ENCODE measurements at places on chromosomes 2 and 18. TPM values are rescaled to one million over a fixed set of nuclear protein-coding genes. Genes with fewer than 3 reads are reported as not detected.

GRCh38 chr2:51031021-51031780 lies 731 bp downstream of the NRXN1 start:
- no peak overlapping the region for H3K4me3 ChIP-seq
- H3K27me3 ChIP-seq = no peaks in the 10 kb centered on the region
- H3K36me3 ChIP-seq = no peaks in the 10 kb centered on the region
- H3K27ac ChIP-seq = no peak overlapping the region

GRCh38 chr2:218569661-218570500 lies 1.2 kb downstream of the CNOT9 start:
- DNase-seq = no peak
- H3K27ac ChIP-seq = peak overlapping the region; percentile 90
- no peaks in the 10 kb centered on the region for H3K27me3 ChIP-seq
- H3K4me3 ChIP-seq = peak overlapping the region; percentile 95
- peaks cover 29% of the 10 kb centered on the region for H3K4me1 ChIP-seq
- peaks cover 22% of the 10 kb centered on the region for H3K36me3 ChIP-seq

DNA sequence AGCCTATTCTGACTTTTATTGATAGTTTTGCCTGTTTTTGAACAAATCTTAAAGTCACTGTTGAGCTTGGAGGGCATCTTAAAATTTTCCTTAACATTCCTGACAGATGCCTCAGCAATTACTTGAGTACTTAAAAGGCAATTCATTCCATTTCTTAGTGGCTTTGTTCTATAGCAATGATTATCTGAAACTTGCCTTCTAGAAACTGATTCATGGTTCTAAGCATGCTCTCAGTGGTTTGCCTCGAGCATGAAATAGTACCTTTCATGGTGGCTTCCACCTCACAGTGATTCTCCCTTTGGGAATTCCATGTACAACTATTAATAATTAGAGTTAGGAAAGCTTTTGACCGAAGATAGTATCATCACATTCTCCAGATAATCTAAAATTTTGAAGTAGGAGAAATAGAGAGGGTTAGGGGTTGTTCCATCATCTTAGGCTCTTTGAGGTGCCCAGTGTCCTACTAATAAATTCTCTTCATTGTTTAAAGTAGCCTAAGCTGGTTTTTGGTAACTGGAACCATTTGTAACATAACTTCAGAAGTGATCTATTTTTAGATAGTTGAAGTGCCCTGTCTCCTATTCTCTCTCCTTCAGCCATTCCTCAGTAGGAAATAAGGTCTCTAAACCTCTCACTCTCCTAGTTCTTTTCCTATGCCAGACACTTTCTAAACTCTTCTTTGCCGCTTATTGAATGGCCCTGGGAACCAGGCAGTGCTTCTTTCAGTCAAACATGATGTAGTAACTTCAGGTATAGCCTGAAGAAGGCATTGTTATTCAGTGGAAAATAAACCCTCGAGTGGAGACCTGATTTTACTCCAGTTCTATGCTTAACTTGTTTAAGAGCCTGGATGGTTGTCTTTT lies 156.1 kb downstream of the HAUS1 start:
- no peak overlapping the region for H3K27ac ChIP-seq
- no peak overlapping the region for H3K4me3 ChIP-seq
- no peak for DNase-seq
- H3K36me3 ChIP-seq = peaks cover 35% of the 10 kb centered on the region
- no peaks in the 10 kb centered on the region for H3K27me3 ChIP-seq
- H3K4me1 ChIP-seq = no peaks in the 10 kb centered on the region

DNA sequence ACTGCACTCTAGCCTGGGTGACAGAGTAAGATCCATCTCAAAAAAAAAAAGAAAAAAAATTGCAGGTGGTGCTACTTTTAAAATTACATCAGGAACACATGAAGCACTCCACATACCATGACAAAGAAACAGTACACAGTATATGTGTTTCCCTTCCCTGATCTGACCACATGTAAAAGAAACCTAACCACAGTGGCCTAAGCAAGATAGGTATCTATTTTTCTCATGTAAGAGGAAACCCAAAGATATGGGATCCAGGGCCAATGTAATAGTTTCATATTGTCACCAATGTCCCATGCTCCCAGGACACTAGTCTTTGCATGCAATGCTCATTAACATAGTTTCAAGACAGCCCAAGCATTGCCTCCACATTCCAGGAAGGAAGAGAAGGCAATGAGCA lies 99.9 kb downstream of the DYM start:
- no peaks in the 10 kb centered on the region for H3K27me3 ChIP-seq
- no peak for DNase-seq
- H3K4me1 ChIP-seq = no peaks in the 10 kb centered on the region
- H3K36me3 ChIP-seq = peaks cover 6% of the 10 kb centered on the region

DNA sequence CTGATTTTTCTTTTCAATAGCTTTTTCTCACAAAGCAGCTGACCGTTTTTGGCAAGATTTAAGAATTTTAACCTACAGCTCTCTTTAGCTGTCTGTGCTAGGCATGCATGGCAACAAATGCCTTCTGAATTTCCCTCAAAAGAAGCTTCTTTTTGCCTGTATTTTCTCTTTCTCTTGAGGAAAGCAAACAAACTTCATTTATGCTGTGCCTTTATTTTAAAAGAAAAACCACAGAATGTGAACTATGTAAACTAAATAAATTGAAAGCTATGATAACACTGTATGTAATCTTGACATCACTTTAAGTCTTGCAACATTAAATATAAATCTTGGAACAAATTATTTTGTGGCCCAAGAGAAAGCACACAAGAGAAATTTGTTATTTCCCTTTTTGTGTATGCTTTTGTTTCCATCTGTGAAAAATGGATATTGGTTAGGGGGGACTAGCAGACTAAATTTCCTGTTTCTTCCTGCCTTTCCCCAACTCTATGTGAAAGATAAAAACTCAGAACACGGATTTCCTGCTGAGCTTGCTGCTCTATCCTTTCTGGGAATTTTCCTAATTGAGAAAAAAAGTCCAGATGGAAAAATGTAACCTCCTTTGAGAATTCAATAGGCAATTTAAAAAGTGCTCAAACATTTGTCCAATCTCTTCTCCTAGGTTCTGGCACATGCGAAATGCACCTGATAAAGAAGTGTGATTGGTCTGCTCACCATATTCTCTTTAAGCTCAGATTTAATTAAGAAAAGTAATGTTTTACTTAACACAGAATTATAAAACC lies 20.9 kb upstream of the TFPI start:
- peak overlapping the region; percentile 65 for H3K27ac ChIP-seq
- H3K4me1 ChIP-seq = no peaks in the 10 kb centered on the region
- peak overlapping the region; percentile 8 for H3K4me3 ChIP-seq
- no peak for DNase-seq

DNA sequence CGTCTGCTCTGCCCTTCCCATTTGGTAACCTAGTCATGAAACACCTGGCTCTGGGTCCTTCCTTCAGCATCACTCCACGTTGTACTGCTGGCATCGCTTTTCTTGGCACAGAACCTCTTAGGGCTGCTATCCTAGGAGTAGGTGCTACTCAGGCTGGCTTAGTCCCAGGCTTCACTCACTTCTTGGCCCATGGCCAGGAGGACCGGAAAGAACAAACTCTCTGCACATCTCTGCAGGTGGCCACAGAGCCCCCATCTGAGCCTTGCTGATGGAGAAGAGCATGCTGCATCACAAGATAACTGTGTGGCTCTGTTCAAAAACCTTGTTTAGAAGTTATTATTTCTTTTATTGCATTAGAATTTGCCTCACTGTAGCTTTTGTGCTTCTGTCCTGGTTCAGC lies 447.2 kb upstream of the TNP1 start:
- no peak for DNase-seq
- H3K36me3 ChIP-seq = no peaks in the 10 kb centered on the region
- H3K4me1 ChIP-seq = no peaks in the 10 kb centered on the region
- H3K27me3 ChIP-seq = no peaks in the 10 kb centered on the region
- H3K27ac ChIP-seq = no peak overlapping the region
- no peak overlapping the region for H3K4me3 ChIP-seq

- DNase-seq = no peak
- no peak overlapping the region for H3K27ac ChIP-seq
- H3K27me3 ChIP-seq = peaks cover under 1% of the 10 kb centered on the region
Observed at GRCh38 chr2:98390571-98391476, 44.6 kb downstream of the CNGA3 start.

DNA sequence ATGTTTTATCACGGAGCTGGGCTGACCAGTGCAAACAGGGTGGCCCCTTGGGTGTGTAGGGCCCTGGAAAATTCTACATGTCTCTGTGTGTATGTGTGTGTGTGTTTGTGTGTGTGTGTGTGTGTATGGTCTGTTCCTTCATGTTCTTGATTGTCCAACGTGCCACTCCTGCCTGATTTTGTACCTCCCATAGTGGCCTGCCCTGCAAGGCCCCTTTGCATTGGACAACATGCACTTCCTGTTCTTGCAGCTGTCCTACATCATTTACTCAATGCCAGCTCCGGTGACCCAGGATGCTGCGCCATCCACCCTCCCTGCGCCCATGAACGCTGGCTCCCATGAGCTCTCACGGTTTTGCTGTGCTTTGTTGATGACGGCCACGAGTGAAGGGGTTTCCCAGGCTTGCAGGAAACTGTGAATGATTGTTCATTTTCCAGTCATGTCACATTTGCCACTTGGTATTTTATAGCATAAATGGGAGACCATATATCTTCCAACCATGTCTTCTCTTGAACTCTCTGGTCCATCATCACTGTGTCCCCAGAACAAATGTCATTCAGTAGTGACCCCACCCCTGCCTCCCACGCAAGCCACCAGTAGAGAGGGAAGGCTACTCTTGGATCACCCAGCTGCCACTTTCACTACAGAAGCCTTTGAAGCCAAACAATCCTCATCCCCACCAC lies 69.7 kb upstream of the NCK2 start:
- H3K4me1 ChIP-seq = no peaks in the 10 kb centered on the region
- no peak overlapping the region for H3K4me3 ChIP-seq
- no peak overlapping the region for H3K27ac ChIP-seq
- H3K27me3 ChIP-seq = no peaks in the 10 kb centered on the region
- DNase-seq = no peak
- no peaks in the 10 kb centered on the region for H3K36me3 ChIP-seq

- no peaks in the 10 kb centered on the region for H3K27me3 ChIP-seq
- no peak for DNase-seq
- H3K4me3 ChIP-seq = peak overlapping the region; percentile 74
- peaks cover 25% of the 10 kb centered on the region for H3K4me1 ChIP-seq
- no peaks in the 10 kb centered on the region for H3K36me3 ChIP-seq
- H3K27ac ChIP-seq = peak overlapping the region; percentile 89
Observed at GRCh38 chr2:238203973-238204683, 633 bp upstream of the ILKAP start.

DNA sequence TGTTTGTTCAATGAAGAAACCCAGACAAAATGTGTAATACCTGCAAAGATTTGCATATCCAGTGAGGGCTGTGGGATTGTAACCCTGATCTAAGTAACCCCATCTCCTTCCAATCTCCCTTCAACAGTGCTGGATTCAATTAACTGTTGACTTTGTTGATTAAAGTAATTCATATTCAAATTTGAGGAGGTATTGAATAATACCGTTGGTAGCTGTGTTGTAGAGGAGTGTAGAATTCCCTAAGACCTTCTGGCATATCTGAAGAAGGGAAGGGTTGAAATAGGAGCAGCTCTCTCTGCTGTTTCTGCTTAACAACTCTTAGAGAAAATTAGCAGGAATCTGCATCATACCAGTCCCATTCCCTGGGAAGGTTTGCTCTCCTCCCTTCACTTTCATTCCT lies 28.2 kb downstream of the MAIP1 start:
- no peak for DNase-seq
- no peak overlapping the region for H3K4me3 ChIP-seq
- H3K27ac ChIP-seq = no peak overlapping the region
- no peaks in the 10 kb centered on the region for H3K27me3 ChIP-seq
- peaks cover 4% of the 10 kb centered on the region for H3K4me1 ChIP-seq

- no peaks in the 10 kb centered on the region for H3K27me3 ChIP-seq
- H3K27ac ChIP-seq = no peak overlapping the region
- no peak for DNase-seq
- no peaks in the 10 kb centered on the region for H3K4me1 ChIP-seq
Observed at GRCh38 chr2:236348279-236348678, 84.1 kb upstream of the ASB18 start.

- no peak overlapping the region for H3K27ac ChIP-seq
- no peaks in the 10 kb centered on the region for H3K36me3 ChIP-seq
- no peaks in the 10 kb centered on the region for H3K27me3 ChIP-seq
- no peaks in the 10 kb centered on the region for H3K4me1 ChIP-seq
- DNase-seq = no peak
- no peak overlapping the region for H3K4me3 ChIP-seq
Observed at GRCh38 chr2:598058-598802, 79.0 kb downstream of the TMEM18 start.

The CFAP221 gene
- 26.3 TPM for total RNA-seq

The DSG1 gene
- not detected for total RNA-seq

- H3K27ac ChIP-seq = no peak overlapping the region
- H3K4me1 ChIP-seq = no peaks in the 10 kb centered on the region
- no peak overlapping the region for H3K4me3 ChIP-seq
- H3K27me3 ChIP-seq = no peaks in the 10 kb centered on the region
Observed at GRCh38 chr2:239106314-239106908, 258.5 kb downstream of the TWIST2 start.

DNA sequence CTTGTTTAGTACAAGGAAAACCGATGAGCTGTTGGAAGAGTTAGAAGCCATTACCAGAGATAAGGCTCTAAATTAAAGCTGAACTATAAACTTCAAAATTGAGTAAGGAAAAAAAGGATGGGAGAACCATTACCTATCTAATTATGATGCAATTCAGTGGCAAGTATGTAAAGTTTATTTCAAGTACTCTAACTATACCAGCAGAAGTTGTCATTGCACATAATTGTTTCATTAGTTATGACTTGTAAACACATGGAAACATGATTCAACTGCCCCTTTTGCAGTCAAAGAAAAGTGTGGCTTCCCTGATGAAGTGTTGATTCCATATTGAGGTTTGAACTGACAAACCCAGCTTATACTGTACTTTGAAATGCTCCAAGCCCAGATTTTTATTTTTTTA lies 324.1 kb upstream of the KCNJ3 start:
- no peaks in the 10 kb centered on the region for H3K27me3 ChIP-seq
- no peaks in the 10 kb centered on the region for H3K4me1 ChIP-seq
- DNase-seq = no peak
- H3K27ac ChIP-seq = no peak overlapping the region
- no peak overlapping the region for H3K4me3 ChIP-seq

The ACTG2 gene
- total RNA-seq = 37.9 TPM

- H3K27me3 ChIP-seq = no peaks in the 10 kb centered on the region
- no peak overlapping the region for H3K4me3 ChIP-seq
- H3K36me3 ChIP-seq = no peaks in the 10 kb centered on the region
- H3K27ac ChIP-seq = no peak overlapping the region
Observed at GRCh38 chr2:140586379-140586778, 1544.4 kb downstream of the LRP1B start.

DNA sequence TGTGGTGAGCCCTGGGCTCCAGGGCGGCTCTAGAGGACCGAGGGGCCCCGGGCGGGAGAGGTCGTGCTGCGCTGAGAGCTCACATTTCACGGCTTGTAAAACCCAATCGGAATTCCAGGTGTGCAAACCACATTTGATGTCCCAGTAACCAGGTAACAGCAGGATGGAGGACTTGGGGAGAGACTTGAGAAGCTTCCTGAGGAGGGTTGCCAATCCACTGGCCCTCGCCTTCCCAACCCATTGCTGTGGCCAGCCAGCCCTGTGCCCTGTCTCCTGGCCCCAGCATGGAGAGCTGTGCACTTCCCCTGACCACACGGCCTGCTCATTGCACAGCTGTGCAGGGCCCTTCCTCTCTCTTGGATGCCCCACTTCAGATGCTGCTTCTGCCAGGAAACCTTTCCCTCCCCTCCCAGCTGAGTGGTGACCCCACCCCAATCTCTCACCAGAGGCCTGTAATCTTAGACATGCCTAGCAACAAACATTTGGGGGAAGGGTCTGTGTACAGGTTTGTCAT lies 39.6 kb downstream of the ASB1 start:
- no peak overlapping the region for H3K27ac ChIP-seq
- no peak for DNase-seq
- H3K27me3 ChIP-seq = no peaks in the 10 kb centered on the region
- no peaks in the 10 kb centered on the region for H3K36me3 ChIP-seq
